ENCODE measurements at places on chromosomes 2 and 18.

- peak; percentile 84 for DNase-seq
- no peaks in the 10 kb centered on the region for H3K36me3 ChIP-seq
- H3K4me3 ChIP-seq, result peak overlapping the region; percentile 47
- no peaks in the 10 kb centered on the region for H3K27me3 ChIP-seq
- H3K27ac ChIP-seq, result peak overlapping the region; percentile 81
These were observed 1.1 kb upstream of the SALL3 start for GRCh38 chr18:78978349-78979055.

- no peaks in the 10 kb centered on the region for H3K36me3 ChIP-seq
- no peak overlapping the region for H3K4me3 ChIP-seq
These were observed 98.0 kb upstream of the BZW1 start for GRCh38 chr2:200713704-200714064.

- H3K4me3 ChIP-seq, result no peak overlapping the region
- DNase-seq, result no peak
- H3K27me3 ChIP-seq, result no peaks in the 10 kb centered on the region
- no peaks in the 10 kb centered on the region for H3K36me3 ChIP-seq
These were observed 58.0 kb downstream of the LINC00305 start for GRCh38 chr18:64090876-64091275.

GRCh38 chr2:168514692-168515091, 58.6 kb downstream of the CERS6 start:
- no peak overlapping the region for H3K27ac ChIP-seq
- no peaks in the 10 kb centered on the region for H3K36me3 ChIP-seq
- H3K4me1 ChIP-seq, result peaks cover 59% of the 10 kb centered on the region
- H3K4me3 ChIP-seq, result no peak overlapping the region
- no peak for DNase-seq
- no peaks in the 10 kb centered on the region for H3K27me3 ChIP-seq

DNA sequence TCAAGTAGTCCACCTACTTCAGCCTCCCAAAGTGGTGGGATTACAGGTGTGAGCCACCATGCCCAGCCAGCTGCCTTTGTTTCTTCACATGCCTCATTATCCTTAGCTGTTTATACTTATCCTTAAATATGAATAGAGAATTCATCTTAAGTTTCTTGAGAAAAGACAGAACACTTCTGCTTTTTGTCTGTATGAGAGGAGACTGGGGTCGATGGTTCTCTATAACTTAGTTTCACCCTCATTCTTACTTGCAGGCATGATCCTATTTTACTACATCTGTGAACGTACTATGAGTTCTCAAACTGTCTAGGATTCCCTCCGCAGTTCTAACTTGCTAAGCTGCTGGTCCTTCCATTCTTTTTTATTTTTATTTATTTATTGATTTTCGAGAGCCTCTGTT, 20.4 kb downstream of the PPM1B start:
- H3K36me3 ChIP-seq, result no peaks in the 10 kb centered on the region
- H3K27ac ChIP-seq, result no peak overlapping the region
- no peak overlapping the region for H3K4me3 ChIP-seq
- no peaks in the 10 kb centered on the region for H3K27me3 ChIP-seq
- DNase-seq, result no peak

DNA sequence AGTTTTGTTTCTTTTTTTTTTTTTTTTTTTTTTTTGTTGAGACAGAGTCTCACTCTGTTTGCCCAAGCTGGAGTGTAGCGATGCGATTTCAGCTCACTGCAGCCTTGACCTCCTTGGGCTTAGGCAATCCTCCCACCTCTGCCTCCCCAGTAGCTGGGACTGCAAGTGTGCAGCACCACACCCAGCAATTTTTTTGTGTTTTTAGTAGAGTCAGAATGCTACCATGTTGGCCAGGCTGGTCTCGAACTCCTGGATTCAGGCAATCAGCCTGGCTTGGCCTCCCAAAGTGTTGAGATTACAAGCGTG, 8.2 kb downstream of the ITGA6 start:
- H3K4me1 ChIP-seq, result peaks cover 56% of the 10 kb centered on the region
- no peak overlapping the region for H3K27ac ChIP-seq
- no peak overlapping the region for H3K4me3 ChIP-seq
- DNase-seq, result no peak

DNA sequence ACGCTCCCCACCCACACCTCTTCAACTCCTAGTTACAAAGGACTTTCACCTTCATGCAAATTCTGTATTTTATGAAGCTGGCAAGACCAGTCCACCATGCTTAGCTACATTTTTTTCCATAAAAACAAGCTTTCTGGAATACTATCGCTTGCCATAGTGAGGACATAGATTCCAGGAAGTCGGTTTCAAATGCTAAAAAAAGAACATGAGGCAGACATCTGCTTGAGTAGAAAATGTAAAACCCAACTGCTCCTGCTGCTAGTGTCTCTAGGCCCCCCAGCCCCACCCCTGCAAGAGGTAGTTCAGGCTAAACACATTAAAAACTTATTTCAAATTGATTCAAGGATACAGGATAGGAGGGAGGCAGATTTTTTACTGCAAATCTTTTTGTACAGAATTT, 148.9 kb downstream of the SMAD2 start:
- no peak overlapping the region for H3K4me3 ChIP-seq
- DNase-seq, result no peak
- H3K27me3 ChIP-seq, result no peaks in the 10 kb centered on the region
- H3K36me3 ChIP-seq, result no peaks in the 10 kb centered on the region

- no peaks in the 10 kb centered on the region for H3K4me1 ChIP-seq
- no peak overlapping the region for H3K27ac ChIP-seq
These were observed 1362.7 kb upstream of the CHAC2 start for GRCh38 chr2:52404866-52405265.

DNA sequence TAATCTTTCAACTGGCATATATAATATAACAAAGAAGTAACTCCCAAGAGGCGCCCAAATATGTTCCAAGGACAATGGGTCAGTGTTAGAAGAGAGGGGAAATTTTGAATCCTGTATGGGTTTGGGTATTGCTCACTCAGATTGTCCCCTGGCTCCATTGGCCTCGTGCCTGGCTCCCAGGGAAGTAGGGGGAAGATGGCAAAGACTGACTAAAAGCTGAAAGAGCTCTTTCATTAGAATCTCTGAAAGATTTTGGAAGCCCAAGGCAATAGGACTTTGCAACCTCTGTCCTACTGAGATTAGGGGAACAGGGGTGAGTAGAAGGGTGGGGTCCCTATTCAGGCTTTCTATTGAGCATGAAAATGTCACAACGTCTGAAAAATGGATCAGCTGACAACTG, 1272.8 kb upstream of the ZEB2 start:
- H3K4me1 ChIP-seq, result no peaks in the 10 kb centered on the region
- H3K4me3 ChIP-seq, result no peak overlapping the region
- H3K27ac ChIP-seq, result no peak overlapping the region

DNA sequence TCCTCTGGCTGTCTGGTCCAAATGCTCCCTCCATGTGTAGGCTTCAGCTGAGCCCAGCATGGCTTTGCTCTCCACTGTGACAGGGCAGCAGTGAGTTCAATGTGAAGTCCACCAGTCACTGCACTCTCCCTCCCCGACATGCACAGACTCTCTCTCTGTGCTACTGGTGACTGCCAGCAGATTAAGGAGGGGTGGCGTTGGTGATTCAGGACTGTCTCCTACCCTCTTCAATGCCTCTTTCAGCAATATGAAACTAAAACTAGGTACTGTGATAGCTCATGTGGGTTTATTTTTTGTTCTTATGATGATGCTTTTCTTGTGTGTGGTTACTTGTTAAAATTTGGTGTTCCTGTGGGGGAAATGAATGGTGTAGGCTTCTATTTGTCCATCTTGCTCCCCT, 201.0 kb upstream of the RBMS1 start:
- no peaks in the 10 kb centered on the region for H3K27me3 ChIP-seq
- DNase-seq, result no peak
- H3K27ac ChIP-seq, result no peak overlapping the region
- no peaks in the 10 kb centered on the region for H3K36me3 ChIP-seq
- H3K4me3 ChIP-seq, result no peak overlapping the region

- no peaks in the 10 kb centered on the region for H3K4me1 ChIP-seq
- no peak for DNase-seq
- H3K27me3 ChIP-seq, result no peaks in the 10 kb centered on the region
- no peak overlapping the region for H3K27ac ChIP-seq
These were observed 162.4 kb downstream of the GPD2 start for GRCh38 chr2:156598563-156598962.

DNA sequence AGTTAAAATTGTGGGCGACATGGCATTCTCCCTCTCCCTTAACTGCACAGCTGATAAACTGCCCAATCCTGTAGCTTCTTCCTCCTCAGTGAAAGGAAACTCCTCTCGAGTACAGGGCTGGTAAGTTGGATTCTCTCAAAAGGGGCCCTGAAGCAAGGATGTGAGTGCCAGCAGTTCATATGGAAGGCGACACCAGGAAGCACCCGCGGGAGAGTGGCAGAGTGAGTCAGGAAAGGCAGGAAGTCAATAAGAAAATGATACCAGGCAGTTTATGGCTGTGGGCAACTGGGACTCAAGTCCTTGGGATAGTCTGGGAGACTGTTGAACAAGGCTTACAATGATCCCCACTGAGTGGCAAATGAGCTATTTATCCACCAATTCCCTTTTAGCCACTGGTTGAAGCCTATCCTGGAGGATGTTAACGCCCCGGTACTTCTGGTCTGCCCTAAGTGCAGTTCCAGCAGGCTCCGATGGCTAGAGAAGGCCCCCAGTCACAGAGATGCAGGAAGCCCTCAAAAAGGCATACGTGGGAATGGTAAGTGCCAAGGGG, 34.8 kb downstream of the ABHD3 start:
- H3K4me1 ChIP-seq, result no peaks in the 10 kb centered on the region
- no peak overlapping the region for H3K4me3 ChIP-seq
- H3K36me3 ChIP-seq, result no peaks in the 10 kb centered on the region
- no peak overlapping the region for H3K27ac ChIP-seq
- no peaks in the 10 kb centered on the region for H3K27me3 ChIP-seq

- DNase-seq, result peak; percentile 37
- no peaks in the 10 kb centered on the region for H3K36me3 ChIP-seq
- H3K27ac ChIP-seq, result no peak overlapping the region
These were observed 93.5 kb downstream of the TMEM18 start for GRCh38 chr2:583666-584065.

- no peak for DNase-seq
- H3K27ac ChIP-seq, result no peak overlapping the region
- no peak overlapping the region for H3K4me3 ChIP-seq
- H3K4me1 ChIP-seq, result no peaks in the 10 kb centered on the region
- no peaks in the 10 kb centered on the region for H3K27me3 ChIP-seq
- no peaks in the 10 kb centered on the region for H3K36me3 ChIP-seq
These were observed 53.5 kb downstream of the ATL2 start for GRCh38 chr2:38323623-38324022.

DNA sequence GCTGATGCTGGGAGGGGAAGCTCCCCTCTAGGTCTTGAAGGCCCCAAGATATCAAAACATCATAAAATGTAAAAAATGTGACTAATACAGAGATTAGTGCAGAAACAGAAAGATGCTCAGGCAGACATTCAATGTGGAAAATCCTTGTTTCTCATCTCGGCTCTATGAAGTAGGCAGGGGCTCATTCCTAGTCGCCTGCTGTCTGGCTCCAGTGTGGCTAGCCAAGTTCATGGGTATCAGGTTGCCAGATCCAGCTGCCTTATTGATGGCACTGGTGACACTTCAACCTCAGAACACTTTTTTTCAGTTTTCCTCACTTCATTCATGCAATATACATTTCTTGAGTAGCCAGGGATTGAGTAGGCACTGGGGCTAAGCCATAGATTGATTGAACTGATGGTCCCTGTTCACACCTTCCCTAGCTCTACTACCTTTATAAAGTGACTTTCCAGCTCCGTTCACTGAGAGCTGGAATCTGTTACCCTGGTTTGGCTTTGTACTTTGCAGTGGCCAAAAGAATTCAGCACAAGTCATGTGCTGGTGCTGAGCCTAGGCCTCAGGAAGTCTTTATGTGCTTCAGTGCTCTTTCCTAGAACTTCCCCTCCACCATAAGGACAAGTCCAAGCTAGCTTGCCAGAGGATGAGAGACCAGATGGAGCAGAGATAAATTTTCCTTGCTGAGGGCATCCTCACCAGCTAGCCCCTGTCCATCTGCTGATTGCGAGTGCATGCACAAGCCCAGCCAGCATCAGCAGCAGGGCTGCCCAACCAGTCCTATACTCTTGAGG, 373.6 kb upstream of the ST6GAL2 start:
- no peaks in the 10 kb centered on the region for H3K36me3 ChIP-seq
- no peaks in the 10 kb centered on the region for H3K27me3 ChIP-seq
- no peaks in the 10 kb centered on the region for H3K4me1 ChIP-seq
- H3K4me3 ChIP-seq, result no peak overlapping the region

GRCh38 chr2:173680574-173680973, 284.6 kb downstream of the SP3 start:
- H3K27me3 ChIP-seq, result no peaks in the 10 kb centered on the region
- no peak overlapping the region for H3K27ac ChIP-seq
- no peak for DNase-seq

DNA sequence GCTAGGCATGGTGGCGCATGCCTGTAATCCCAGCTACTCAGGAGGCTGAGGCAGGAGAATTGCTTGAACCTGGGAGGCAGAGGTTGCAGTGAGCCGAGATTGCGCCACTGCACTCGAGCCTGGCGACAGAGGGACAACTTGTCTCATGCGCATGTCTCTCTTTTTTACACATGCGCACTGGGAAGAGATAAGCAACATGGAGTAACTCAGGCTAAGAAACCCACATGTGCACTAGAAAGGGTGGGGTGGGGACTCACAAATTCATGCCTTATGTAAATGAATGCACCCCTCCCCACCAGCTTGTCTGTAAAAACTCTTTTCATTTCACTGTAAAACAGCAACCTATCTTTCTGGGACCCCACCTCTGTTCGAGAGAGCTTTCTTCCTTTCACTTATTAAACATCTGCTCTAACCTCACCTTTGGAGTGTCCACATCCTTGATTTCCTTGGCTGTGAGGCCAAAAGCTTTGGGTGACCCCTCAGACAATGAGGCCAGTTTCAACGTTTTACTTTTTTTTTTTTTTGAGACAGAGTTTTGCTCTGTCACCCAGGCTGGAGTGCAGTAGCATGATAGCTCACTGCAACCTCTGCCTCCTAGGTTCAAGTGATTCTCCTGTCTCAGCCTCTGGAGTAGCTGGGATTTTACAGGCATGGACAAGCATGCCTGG, 91.6 kb upstream of the RMP24 start:
- H3K27ac ChIP-seq, result no peak overlapping the region
- no peaks in the 10 kb centered on the region for H3K36me3 ChIP-seq
- H3K4me3 ChIP-seq, result no peak overlapping the region
- DNase-seq, result no peak

DNA sequence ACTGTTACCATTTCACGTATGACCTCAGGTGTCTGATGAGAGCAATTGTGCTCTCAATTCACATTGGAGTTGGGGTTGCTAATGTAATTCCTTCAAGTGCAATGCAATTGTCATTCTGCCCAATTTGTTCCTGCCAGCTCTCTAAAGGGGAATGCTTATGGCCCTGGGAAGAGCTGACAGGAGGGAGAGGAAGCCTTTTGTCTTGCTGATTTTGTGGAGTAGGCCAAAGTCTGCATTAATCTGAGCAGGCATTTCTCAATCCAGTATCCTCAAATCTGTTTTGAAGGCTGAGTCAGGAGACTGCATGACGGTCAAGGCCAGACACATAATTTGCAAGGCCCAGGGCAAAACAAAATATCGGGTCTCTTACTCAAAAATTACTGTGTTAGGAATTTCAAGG, 326.4 kb upstream of the SPHKAP start:
- no peak overlapping the region for H3K4me3 ChIP-seq
- no peaks in the 10 kb centered on the region for H3K27me3 ChIP-seq
- no peak for DNase-seq
- H3K27ac ChIP-seq, result no peak overlapping the region
